Endothelial cell of umbilical vein (primary cell): ENCODE measurements at places on chromosomes 5 and 9.

- DNase-seq, result no peak
Observed at GRCh38 chr5:32031089-32031488, 143.0 kb downstream of the GOLPH3 start.

DNA sequence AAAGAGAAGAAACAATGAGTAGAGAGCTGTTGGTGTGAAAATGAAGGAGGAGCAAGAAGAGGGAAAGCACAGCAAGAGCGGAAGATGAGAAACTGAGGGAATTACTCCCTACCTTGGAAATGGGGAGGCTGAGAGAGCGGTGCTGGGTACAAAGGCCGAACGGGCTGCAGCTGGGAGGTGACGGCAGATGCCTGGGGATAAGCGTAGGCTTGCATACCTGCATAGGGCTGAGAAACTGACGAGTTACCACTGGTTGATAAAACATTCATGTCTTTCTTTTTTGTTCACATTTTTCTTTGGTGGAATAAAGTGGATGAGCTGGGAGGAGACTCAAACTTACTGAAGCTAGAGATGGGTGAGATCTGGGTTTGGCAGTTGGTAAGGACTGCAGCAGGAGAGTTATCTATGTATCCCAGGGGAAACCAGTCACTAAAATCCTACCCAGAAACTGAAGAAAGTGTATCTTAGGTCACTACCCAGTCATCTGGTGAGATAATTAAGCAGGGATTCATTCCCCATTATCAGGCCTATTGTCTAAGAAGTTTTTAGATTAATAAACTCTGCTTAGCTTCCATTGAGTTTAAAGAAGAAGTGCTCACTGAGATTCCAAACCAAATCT, 34.8 kb downstream of the FKBP15 start:
- DNase-seq, result no peak

GRCh38 chr9:99577351-99577750, 244.3 kb upstream of the NR4A3 start:
- DNase-seq, result no peak

DNA sequence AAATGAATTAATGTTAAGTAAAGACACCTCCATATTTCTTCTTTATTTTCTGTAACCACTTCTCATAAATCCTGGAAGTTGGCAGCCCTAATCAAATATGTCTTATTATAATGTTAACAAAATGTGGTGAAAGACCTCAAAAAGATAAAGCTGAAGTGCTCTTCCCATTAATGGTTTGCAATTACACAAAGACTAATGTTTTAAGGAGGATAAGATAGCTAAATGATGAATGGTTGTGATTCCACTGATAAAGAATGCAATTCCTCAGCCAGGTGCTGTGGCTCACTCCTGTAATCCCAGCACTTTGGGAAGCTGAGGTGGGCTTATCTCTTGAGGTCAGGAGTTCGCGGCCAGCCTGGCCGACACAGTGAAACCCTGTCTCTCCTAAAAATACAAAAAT, 125.8 kb upstream of the SNX2 start:
- no peak for DNase-seq

- DNase-seq, result peak; percentile 44
Observed at GRCh38 chr9:136328622-136329041, 1.3 kb downstream of the GPSM1 start.

DNA sequence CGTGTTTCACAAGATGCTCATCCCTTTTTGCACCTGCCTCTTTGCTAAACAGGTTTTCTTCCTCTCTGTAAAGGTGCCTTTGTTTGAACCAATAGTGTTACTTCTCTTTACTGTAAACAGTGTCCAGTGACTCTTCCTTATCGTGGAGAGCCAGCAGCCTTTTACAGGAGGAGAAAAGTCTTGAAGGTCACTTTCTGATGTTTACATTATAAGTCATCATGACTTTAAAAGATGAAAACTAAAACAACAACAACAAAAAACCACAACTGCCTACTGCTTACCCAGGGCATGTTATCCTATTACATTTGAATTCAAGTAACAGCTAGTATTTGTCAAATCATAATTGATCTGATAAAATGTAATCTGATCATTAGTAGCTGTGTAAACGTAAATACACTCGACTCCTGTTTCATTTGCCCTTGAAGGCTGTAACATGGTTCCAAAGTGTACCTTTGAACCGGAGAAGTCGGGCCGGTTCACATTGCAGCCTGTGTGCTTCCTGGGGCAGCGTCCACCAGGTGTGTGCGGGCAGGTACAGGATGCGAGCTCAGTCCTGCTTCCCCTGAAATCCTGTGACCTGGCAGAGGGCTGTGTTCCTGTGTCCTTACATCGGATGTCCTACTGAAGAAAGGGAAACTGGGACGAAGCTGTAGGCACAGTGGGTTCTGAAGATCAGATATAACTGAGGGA, 118.1 kb downstream of the C9orf152 start:
- peak; percentile 77 for DNase-seq

- no peak for DNase-seq
Observed at GRCh38 chr9:5593904-5594303, 35.0 kb upstream of the RIC1 start.

GRCh38 chr9:114898741-114899140, 31.6 kb downstream of the TNFSF8 start:
- peak; percentile 81 for DNase-seq

DNA sequence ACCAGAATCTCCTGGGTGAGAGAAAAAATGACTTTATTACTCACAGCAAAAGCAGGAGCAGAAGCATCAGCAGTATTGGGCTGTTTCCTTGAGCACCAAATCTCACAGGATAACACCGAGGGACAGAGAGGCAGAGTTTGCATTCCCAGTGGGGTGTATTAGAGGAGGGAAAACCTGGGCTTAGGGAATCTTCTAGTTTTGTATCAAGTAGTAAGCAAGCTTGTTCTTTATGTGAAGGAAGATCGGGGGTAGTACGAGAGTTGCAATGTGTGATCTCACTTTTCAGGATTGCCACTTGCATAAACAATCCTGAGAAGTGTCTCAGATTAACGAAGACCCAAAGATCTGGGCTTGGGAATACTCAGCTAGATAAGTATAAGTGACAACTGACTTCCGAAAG, 1163.0 kb downstream of the TAF11L14 start:
- no peak for DNase-seq

DNA sequence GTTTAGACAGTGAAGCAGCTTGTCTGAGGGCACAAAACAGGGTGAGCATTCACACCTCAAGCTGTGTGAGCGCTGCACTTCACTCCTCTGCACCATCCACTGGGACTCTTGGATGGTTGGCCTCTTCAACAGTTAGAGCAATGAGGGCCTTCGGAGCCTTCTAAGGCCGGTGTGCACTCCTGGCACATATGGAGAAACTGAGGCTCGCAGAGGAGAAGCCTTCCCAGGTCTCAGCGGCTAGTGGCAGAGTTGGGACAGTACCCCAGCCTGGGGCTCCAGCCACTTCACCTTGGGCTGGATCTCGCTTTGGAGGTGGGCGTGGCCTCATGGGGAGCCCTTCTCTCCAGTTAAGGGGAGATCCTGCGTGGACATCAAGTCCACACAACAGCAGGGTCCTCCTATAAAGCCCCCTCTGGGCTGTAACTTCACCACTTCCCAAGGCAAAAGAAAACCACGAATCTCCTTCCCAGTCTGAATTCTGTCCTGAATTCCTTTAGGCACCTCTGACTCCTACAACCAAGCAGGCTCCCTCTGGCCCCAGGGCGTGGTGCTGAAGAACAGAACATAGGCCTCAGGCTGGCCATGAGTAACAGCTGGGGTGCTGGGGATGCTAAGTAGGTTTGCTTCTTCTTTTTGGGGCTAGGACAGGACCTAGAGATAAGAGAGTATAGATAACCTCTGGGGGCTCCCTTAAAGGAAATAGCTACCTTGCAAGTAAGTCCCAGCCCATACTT, 30.5 kb upstream of the CSF1R start:
- DNase-seq, result no peak

- DNase-seq, result no peak
Observed at GRCh38 chr5:171840711-171841522, 55.3 kb downstream of the SMIM23 start.

- no peak for DNase-seq
Observed at GRCh38 chr5:172815631-172816030, 18.4 kb upstream of the ERGIC1 start.

DNA sequence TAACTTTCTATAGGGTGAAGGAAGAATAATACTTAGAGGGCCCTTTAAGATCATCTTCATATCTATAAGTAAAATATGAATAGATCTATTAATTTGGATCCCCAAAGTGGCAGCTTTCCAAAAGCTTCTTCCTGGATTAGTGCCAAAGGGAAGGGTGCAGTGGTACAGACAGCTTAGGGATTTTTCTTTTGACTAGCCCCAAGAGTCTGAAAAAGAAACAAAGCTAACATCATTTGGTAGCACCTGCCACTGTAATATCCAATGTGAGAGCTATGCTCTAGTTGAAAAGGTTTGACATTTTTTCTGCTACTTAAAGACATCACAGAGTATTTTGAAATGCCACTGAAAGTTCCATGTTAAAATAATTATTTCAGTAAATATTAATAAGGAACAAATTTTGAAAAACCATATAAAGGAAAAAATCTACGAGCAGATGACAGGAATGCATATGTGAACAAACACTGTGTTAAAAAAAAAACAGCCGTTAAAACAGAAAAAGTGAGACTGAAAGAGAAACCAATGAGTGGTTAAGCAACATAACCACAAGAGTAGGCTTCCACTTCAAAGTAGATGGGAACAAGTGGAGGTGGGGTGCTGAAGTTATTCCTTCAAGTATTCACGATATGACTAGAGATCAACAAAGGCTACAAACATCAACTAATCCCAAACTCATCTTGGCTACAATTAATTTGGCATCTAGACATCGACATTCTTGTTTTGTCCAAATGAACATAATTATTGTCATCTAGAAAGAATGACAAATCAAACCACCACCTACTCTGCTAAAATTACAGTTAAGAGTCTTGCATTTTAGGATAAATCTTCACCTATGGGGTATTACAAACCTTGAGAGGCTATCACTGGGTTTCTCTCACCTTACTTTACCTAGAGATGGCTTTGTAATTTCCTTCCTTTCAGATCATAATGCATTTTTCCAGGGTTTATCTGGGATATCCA, 137.5 kb downstream of the CPLANE1 start:
- no peak for DNase-seq

DNA sequence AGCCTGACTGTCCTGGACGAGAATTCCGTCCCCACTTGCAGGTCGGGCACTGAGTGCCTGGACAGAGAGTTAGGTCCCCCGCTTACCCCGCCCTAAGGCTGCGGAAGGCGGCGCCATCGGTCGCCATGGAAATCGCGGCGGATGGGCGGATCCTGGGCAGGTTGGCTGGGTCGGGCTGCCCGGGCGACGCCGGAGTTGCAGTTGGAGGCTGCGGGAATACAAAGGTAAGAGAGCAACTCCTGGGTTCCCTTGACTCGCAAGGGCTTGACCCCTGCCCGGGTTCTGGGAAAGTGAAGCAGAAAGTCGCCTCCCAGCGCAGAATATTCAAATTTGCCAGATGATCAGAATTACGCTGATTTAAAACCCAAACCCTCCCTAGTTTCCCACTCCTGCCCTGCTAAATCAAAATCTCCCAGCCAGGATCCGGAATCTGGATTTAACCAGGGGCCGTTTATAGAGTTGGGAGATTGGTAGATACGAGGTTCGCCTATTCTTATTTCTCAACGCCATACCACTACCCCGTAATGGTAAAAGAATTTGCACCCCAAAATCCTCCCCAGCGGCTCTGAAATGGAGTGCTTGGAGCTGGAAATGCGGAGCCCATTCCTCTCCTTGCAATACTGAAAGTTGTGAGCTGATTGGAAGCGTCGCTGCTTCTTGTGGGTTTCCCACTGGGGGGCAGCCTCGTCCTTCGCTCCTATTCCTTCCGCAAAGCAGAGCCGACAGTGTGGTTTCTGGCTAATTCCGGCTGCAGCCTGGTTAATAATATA, 156.4 kb upstream of the RASEF start:
- peak; percentile 84 for DNase-seq

DNA sequence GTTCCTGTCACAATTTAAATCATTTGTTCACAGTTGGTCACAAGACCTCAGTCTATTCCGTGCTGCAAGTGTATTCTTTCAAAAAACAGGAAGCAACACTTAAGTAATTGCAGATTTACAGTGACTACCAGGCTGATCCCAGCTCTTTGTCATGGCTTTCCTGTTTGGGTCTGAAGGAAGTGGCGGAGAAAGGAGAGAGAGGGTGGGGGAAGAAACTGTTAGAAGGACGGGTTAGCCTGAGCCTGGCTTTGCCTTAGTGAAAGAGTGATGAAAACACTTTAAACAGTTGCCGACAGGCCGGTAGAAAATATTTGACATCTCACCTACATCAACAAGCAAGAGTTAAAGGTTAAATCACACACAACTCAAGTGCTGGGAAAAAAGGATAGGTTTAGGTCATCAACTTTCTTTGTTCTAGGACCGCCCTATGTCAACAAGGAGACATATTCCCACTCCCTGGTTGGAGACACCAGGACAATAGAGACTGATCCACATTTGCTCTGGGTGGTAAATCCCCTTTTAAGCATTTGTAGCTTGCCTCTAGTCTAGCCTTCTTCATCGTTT, 102.2 kb upstream of the DAB2 start:
- DNase-seq, result peak; percentile 98

- DNase-seq, result no peak
Observed at GRCh38 chr9:73597771-73598170, 446.1 kb downstream of the ANXA1 start.

GRCh38 chr5:176986280-176986679, 20.3 kb downstream of the UIMC1 start:
- DNase-seq, result no peak

- peak; percentile 52 for DNase-seq
Observed at GRCh38 chr9:132114102-132114707, 34.5 kb upstream of the MED27 start.

- no peak for DNase-seq
Observed at GRCh38 chr5:179055436-179055835, 4.7 kb upstream of the ZNF354C start.

GRCh38 chr5:61351733-61352132, 19.7 kb downstream of the ZSWIM6 start:
- no peak for DNase-seq

- DNase-seq, result peak; percentile 37
Observed at GRCh38 chr5:122295138-122295537, 16.9 kb upstream of the SNCAIP start.

- no peak for DNase-seq
Observed at GRCh38 chr9:6383551-6384225, 29.3 kb upstream of the UHRF2 start.

DNA sequence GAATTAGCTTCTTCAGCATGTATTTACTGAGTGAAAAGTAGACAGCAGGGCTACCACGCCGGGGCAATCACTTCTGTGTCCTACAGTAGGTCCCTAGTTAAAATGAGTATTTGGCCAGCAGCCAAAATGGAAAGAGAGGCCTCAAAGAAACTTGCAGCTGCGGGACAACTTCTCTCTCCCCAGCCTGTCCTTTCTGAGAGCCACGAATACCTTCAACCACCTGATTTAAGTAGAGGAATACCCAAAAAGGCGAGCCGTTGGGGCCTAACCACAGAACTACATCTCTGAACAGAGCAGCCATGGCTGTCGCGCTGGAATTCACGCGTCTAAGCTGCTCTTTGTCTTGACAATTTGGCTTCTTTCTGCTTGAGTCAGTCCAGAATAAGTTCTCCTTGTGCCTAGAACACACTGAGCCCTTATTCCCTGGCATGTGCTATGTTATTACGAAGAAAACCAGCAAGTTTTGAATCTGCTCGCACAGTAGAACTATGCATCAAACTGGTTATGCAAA, 43.8 kb upstream of the GOLPH3 start:
- no peak for DNase-seq

- no peak for DNase-seq
Observed at GRCh38 chr5:73136055-73136562, 15.7 kb downstream of the TMEM171 start.

- DNase-seq, result no peak
Observed at GRCh38 chr5:142746532-142747433, 23.4 kb upstream of the ARHGAP26 start.

GRCh38 chr9:82140471-82140870, 151.9 kb downstream of the SPATA31D1 start:
- no peak for DNase-seq
